ENCODE measurements at places on chromosomes 4 and X. TPM values are rescaled to one million over a fixed set of nuclear protein-coding genes. Genes with fewer than 3 reads are reported as not detected.

The NKX6-1 gene
- total RNA-seq = not detected

The NPY2R gene
- not detected for total RNA-seq

The WAS gene
- 1.6 TPM for total RNA-seq

The GLRA2 gene
- not detected for total RNA-seq

Data from heart right ventricle (tissue), 16 donors.